ENCODE measurements at places on chromosomes 13 and 19.

DNA sequence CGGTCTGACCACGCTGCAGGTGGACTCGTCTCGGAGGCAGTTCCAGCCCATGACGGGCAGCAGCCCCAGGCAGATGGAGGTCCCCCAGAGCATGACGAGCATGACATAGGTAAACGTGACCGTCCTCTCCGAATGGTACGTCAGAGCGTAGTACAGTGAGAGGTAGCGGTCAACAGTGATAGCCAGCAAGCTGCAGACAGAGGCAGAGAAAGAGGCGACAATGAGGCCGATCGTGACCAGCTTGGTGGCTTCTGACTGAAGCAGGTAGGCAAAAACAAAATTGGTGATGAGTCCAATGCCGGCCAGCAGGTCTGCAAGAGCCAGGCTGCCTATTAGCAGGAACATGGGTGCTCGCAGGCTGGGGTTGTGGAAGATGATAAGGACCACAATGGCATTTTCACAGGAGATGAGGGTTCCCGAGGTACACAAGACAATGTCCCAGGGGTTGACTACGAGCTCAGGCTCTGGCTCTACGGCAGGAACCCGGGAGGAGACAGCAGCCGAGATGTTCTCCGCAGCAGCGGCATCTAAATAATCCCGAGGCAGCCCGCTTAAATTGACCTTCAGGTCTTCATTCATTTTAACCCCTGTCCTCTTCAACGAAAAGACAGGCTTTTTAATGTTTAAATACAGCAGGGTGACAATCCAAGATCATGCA is 1.2 kb downstream of the GPR12 start:
- no peak for DNase-seq

GRCh38 chr19:18266771-18267686 is 7.2 kb downstream of the IQCN start:
- no peak for DNase-seq

- no peak for DNase-seq
These were observed 840.2 kb downstream of the UQCRFS1 start for GRCh38 chr19:28372576-28373247.

DNA sequence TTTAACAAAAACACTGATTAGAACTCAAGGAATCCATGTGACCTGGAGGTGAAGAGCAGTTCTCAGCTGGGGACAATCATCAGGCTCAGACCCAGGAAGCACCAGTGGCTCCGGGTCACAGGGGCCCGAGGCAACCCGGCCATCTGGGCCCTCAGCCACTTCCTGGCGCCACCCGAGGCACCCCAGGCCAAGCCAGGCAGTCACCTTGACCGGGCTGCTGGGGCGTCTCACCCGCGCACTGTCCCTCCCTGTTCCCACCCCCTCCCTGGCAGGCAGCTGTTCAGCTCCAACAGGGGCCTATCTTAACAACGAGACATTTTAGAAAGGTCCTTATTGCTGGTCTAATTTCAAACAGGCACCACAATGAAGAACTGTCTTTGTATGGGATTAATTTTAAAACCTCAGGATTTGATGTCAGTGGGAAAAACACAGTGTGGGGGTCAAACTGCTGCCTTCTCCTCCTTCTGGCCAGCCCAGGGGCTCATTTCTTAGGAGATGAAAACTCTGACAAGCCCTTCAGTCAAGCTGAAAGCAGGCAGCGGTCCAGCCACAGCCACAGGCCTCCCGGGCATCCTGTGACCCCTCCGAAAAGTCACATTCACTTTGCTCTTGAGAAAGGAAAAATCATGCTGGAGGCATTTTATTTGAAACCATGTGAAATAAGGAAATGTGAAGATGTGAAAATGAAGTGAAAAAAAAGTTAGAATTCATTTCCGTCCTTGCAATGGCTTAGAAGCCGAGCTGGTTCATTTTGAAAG is 83.3 kb downstream of the KCTD15 start:
- no peak for DNase-seq

DNA sequence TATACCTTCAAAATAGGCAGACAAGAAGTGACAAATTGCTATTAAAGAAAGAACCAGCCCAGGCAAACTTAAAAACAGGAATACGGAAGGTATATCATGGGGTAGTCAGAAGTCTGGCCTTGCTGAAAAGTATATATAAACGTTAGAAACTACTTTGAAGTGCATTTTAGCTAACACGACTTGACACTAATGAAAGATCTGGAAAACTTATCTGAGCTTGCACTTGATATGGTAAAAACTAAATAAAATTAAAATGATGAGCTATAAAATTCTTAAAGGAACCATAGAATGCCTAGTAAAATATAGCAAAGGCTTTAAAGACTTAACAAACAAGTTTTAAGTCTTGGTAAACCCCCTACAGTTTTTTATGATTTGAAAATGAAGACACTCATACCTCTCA is 795.3 kb upstream of the PCDH20 start:
- no peak for DNase-seq

DNA sequence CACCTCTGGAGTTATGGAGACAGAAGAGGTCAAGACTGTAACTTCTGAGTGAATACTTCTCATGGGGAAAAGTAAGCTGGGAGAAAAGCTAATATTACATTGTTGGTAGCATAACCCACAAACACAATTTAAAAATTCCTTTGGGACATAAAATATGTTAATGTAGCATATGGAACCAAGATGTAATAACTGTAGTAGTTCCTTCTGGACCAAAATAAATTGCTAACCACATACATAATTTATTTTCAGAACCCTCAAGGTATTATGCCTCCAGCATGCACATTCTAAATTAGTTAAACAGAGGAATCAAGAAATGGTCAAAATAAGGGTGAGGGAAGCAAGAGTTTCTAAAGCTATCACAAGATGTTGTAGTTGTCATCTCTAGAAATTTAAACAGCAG is 4.8 kb upstream of the RNF17 start:
- no peak for DNase-seq

GRCh38 chr19:49117677-49118564 is 1.0 kb downstream of the C19orf73 start:
- DNase-seq, result no peak

- no peak for DNase-seq
These were observed 459.1 kb upstream of the GPC6 start for GRCh38 chr13:92767468-92767867.
